ENCODE measurements at places on chromosomes 5 and 9.

DNA sequence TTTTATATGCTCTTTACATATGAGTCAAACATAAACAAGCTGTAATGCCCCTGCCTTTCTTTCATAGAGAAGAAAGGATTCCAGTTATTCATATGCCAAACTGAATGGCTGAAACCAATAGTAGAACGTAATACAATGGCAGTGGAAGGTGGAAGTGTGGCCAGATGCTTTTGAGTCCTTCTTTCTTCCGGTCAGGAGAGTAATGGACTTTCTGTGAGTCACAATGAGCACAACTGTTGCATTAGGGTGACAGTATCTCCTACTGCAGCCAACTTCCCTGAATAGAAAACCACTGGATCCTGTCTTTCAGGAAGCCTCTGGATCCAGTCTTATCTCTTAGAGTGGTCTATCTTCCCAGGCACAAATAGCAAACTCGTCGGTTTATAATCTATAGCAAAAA, 855.2 kb downstream of the MAT2B start:
- DNase-seq, result no peak

DNA sequence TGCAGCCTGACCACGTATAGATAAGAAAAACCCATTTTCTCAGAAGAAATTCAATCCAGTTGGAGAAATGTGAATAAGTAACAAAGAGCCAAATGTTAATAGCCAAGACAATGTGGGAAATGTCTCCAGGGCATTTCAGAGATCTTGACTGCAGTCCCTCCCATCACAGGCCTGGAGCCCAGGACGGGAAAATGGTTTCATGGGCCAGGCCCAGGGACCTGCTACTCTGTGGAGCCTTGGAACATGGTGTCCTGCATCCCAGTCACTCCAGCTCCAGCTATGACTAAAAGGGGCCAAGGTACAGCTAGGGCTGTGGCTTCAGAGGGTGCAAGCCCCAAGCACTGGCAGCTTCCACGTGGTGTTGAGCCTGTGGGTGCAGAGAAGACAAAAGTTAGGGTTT, 490.0 kb downstream of the CYLC2 start:
- no peak for DNase-seq

DNA sequence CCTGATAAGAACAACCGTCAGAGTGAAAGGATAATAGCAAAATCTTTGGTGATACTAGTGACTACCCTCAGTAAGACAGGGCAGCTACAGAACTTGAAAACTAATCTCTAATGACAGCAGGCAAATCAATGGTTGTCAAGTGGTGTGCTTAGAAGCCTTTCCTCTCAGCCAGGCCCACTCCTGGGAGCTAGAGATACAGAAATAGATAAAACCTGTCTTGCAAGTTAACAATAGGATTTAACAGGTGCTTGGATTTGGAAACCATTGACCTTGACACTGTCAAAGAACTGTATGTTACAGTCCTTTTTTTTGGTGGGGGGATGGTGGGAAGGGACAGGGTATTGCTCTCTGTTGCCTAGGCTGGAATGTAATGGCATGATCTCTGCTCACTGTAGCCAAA, 118.6 kb downstream of the BASP1 start:
- no peak for DNase-seq

- no peak for DNase-seq
Observed at GRCh38 chr5:91123901-91124300, 259.2 kb downstream of the ARRDC3 start.

GRCh38 chr5:141713616-141714309, 31.7 kb upstream of the ARAP3 start:
- DNase-seq, result no peak

- DNase-seq, result no peak
Observed at GRCh38 chr9:81915801-81916505, 12.3 kb upstream of the SPATA31D4 start.

DNA sequence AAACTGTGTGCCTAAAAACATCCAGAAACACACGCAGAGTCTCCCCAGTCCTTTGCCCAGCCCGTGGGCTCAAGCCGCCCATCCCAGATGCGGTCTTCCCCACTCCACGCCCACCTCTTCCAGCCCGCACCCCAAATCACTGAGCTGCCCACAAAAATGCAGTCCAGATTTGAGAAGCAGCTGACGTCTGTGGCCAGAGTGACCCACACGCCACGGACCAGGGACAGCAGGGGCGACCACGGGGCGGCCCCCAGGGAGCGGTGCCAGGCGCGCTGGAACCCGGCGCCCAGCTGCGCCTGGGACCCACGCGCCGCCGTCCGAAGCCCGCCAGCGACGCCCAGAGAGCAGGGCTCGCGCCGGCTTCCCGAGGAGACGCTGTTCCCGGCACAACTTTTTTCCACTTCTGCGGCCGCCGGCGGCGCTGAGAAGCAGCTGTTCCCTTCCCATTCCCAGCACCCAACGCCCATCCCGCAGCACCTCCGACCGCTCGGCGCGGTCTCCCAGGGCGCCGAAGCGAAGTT, 674 bp downstream of the LHFPL2 start:
- no peak for DNase-seq

GRCh38 chr9:126435626-126436025, 109.0 kb downstream of the MVB12B start:
- no peak for DNase-seq

- no peak for DNase-seq
Observed at GRCh38 chr5:38722918-38723317, 122.9 kb upstream of the OSMR start.

DNA sequence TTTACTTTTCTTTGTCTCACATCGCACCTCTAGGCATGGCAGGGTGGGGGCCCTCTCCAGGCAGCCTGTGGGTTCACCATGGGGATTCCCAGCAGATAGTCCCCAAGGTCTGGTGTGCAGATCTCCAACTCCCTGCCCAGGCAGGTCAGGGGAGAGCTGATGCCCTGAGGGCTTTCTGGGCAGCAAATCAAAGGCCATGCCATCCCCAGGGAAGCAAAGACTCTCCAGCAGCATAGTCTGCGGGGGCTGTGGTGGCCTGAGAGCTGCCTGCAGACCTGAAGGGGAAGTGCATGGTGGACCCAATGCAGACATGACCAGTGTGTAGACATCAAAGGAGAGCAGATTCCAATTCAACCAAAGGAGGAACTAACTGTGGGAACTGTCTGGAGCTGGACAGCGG, 7.7 kb downstream of the NEURL1B start:
- DNase-seq, result no peak

DNA sequence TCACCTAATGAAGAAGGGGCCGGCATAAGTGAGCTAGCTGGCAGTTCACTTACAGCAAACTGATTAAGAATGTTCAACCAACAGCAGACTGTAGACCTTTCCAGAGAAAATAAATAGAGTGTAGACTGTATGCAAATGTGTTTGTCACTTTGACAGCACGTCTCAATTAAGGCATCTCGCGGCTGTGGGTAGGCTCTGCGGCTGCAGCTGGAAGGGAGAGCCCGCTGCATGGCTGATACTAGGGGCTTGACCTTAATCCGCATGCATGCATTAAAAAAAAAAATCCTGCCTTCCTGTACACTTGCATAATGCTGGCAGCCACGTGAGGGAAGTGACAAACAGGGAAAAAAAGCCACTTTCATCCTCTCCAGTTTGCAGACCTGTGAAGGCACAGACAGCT, 82.3 kb downstream of the CRB2 start:
- DNase-seq, result no peak

DNA sequence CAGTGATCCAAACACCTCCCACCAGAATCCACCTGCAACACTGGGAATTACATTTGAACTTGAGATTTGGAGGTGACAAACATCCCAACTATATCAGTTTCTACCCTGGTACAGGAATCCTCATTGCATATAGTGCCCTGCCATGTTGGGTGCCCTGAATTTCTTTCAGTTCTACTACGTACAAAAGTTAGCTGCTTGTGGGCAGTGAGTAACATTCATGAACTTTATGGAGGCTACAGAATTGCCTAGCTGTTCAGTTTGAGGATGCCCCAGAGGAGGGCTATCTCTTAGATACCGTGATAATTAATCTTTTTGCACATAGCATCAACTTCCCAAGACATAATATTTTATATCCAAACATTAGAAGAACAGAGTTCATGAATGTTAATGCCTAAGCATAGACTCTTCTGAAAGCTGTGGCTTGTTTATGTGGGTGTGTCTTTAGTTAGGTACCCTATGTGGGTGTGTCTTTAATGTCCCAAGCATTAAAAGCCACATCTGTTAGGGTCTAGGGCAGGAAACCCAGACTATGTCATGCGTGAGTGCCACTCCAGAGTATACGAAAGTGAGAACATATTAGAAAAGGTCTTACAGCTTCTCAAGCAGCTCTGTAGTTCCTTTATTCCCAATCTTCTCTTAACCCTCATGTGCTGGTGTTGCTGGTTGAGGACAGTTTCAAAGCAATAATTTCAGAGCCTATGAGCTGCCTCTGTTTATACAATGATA, 47.0 kb upstream of the CHD1 start:
- no peak for DNase-seq

GRCh38 chr9:34566972-34567371, 22.6 kb downstream of the CNTFR start:
- DNase-seq, result no peak

- DNase-seq, result no peak
Observed at GRCh38 chr5:119532637-119533036, 80.3 kb downstream of the HSD17B4 start.

GRCh38 chr5:7000310-7000709, 287.1 kb downstream of the TENT4A start:
- DNase-seq, result no peak

DNA sequence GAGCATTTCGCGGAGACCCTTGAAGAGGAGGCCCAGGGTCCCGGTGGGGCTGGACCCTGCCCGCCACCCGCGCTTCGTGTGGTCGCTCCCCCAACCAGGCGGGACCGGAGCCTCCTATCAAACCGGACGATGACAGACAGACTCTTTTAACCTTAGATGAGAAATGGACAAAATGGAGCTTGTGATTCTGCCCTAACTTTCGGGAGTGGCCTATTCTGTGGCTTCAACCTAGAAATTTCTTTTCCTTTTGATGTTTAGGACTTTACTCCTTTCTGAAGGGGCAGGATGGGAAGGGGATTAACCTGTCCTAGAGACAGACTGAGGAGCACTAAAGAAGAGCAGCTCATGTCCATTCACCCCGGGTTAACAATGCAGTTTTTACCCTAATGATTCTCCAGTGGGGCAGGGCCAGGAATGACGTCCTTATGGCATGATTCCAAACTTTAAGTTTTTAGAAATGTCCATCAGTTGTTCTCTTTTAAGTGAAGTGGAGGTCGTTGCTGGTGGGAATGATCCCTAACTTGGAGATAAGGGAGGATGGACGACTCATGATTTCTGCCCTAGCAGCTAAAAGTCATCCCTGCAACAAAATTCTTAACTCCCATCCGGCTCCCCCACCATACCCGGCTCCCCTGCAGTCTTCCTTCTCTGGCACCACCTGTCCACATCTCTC, 1.0 kb downstream of the NIPSNAP3A start:
- DNase-seq, result no peak

DNA sequence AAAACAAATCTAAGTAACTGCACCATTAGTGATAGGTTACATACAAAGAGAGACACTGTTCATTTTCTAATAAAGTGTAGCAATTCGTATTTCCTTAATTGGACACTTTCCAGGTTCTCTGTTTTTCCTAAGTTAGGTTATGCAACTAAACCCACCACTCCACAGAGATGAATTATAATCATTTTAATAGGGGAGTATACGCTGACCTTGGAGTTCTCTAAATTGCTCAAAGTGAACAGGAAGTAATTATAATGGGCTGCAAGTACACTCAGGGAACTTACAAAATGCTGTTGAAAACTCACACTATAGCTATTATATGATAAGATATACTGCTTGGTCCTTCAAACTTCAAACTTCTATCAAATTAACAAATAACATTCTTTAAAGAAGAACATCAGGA, 18.2 kb upstream of the ADCY2 start:
- no peak for DNase-seq

- no peak for DNase-seq
Observed at GRCh38 chr5:16467363-16468219, 2.0 kb upstream of the ZNF622 start.
